CD8-positive, alpha-beta memory T cell (primary cell): ENCODE measurements at places on chromosomes 5 and 9.

GRCh38 chr5:33891788-33892619, at the start of gene ADAMTS12:
ADAMTS12 (minus strand) TSS chr5:33891990; CDS start chr5:33891856, 134 bp downstream.
- no peak for DNase-seq

- DNase-seq, result no peak
These were observed 2.4 kb downstream of the TPM2 start for GRCh38 chr9:35687306-35687705.

DNA sequence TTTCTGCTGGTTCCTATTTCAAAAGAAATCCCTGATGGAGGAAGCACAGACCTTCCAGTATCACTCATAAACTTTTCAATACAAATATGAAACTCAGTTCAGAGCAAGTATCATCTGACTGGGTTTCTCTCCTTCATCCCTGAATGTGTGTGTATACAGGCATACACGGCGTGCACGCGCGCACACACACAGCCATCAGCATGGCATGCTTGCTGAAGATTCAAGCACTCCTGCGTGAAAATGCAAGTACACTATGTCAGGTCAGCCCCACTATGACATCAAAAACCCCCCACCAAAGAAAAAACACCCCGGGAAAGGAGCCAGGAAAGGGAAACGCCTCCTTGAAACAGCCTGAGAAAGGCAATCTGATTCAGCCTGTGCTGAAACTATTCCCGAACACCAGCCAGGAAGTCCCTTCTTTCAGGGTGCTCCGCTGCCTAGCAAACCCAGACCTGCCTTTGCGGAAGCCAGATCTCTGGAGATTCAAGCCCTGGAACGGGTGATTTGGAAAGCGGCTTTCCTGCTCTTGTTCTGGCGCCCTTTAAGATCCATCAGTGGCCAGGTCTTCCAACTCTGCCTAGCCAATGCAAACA, 831 bp downstream of the KLHL3 start:
- DNase-seq, result no peak

- no peak for DNase-seq
These were observed 38.5 kb downstream of the APBA1 start for GRCh38 chr9:69633716-69634115.

- no peak for DNase-seq
These were observed 24.3 kb upstream of the RPS14 start for GRCh38 chr5:150473673-150474358.

GRCh38 chr9:123868002-123868401, 61.9 kb downstream of the DENND1A start:
- DNase-seq, result no peak

GRCh38 chr9:76996700-76997099, 22.8 kb upstream of the FOXB2 start:
- DNase-seq, result no peak

DNA sequence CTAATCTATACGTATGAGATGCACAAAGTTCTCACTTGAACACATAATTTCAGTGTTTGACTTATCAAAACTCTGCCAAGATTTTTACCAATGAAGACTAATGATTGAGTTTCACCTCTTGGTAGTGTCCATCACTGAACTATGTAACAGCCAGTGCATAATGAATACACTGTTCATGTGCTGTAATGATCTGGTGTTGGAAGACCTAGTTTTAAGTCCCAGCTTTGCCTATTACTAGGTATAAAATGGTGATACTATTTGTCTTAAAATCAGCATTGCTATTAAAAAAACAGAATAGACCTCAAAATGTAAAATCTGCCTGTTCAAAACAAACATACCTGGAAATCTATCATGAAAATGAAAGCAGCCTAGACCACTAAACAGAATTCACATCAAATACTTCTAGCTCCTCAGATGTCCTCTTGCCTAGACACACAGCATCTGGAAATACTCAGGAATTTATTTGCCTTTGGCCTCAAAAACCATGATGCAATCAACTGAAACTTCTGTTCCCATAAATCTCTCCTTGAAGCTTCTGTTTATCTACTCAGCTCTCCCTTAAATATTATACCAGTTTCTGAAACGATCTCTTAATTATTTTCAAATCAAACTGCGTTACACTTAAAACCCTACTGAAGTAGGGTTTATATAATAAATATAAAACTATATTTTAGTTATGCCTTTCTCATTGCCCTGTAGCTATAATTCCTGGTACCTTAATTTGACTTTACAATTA, 38.1 kb downstream of the MRPS27 start:
- DNase-seq, result no peak

DNA sequence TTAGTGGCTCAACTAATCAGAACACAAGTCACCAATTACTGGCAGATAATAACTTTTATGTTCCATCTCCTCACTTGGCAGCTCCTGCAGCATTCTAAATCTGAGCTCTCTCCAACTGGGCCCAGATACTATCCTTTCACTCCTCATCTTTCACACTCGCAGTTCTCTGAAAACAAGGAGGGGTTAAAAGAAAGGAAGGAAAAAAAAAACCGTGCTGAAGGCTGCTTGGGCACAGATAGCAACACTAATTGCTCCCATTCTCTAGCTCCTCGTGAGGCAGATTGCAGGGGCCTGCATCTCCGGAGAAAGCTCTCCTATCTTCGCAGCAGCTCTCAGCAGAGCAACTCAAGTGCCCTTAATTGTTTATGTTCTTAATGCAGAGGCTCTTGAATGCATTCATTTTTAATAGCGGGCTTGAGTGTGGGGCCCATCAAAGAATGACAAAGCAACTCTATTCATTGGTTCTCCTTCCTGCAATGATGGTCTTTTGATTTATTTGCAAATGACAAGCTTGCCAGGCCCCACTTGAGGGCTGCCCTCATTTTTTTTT, 23.9 kb downstream of the TLE1 start:
- DNase-seq, result no peak

DNA sequence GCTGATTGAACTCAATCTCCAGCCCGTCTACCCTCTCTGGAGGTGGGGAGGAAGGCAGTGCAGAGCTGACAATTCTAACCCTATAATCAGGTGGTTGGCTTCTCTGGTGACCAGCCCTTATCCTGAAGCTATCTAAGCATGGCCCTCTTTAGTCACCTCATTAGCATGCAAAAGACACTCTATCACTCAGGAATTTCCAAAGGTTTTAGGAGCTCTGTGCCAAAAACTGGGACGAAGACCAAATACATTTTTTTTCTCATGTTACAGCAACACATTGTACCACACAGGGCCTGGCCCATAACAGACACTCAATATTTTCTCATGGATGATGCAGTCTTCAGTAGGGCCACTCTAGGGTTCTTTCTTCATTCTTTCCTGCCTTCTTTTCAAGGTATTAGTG, 118.8 kb upstream of the VLDLR start:
- DNase-seq, result no peak

- no peak for DNase-seq
These were observed 88.6 kb upstream of the MYO10 start for GRCh38 chr5:17024686-17025180.

- no peak for DNase-seq
These were observed 647.8 kb upstream of the ACO1 start for GRCh38 chr9:31736581-31737179.

GRCh38 chr5:131394128-131394527, 130.3 kb downstream of the CDC42SE2 start:
- peak; percentile 65 for DNase-seq

- DNase-seq, result no peak
These were observed 399.0 kb downstream of the IRX1 start for GRCh38 chr5:3994628-3995027.

DNA sequence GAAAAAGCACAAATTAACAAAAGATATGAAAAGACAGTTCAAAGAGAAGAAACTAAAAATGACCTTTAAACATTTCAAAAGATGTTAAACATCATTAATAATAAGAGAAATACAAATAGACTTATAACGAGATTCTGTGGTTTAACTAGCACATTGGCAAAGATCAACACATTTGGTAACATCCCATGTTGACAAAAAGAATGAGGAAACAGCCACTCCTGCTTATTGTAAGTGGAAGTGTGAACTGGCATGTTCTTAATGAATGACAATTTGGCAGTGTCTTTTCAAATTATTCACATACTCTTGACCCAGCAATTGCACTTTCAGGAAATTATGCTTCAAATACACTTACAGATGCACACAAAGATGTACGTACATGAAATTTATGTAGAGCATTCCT, 176.3 kb downstream of the TLE1 start:
- no peak for DNase-seq

- no peak for DNase-seq
These were observed 142.7 kb upstream of the SLC12A2 start for GRCh38 chr5:127940854-127941253.

DNA sequence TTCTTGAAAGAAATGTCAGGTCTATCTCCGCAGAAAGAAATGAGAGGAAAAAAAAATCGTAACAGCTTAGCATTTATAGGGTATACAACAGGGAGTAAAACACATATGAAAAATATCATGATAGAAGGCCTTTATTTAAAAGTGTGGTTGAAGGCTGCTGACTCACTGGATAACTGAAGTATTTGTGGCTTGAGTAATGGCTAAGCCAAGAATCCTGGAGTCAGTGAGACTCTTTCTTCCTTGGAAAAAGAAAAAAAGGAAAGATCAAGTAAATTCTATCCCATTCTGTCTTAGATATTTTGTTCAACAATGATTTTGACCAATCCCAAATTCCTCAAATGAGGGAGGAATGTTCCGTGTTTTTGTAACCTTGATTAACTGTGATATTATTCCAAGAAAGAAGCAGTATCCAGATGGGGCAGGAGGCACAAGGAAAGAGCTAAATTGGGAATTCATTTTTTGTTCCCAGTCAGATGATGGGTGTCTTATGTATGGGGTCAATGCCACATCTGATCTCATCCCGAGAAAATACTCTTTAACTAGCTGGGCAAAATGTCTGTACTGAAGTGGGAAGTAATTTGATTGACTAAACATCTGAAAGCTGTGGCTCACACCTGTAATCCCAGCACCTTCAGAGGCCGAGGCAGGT, 64.3 kb upstream of the MYO10 start:
- DNase-seq, result no peak

GRCh38 chr9:35286381-35286780, 124.6 kb downstream of the UNC13B start:
- DNase-seq, result no peak

GRCh38 chr9:122192261-122192875, 32.7 kb downstream of the MORN5 start:
- no peak for DNase-seq

- DNase-seq, result no peak
These were observed 96.5 kb downstream of the PBX3 start for GRCh38 chr9:125843646-125844045.

DNA sequence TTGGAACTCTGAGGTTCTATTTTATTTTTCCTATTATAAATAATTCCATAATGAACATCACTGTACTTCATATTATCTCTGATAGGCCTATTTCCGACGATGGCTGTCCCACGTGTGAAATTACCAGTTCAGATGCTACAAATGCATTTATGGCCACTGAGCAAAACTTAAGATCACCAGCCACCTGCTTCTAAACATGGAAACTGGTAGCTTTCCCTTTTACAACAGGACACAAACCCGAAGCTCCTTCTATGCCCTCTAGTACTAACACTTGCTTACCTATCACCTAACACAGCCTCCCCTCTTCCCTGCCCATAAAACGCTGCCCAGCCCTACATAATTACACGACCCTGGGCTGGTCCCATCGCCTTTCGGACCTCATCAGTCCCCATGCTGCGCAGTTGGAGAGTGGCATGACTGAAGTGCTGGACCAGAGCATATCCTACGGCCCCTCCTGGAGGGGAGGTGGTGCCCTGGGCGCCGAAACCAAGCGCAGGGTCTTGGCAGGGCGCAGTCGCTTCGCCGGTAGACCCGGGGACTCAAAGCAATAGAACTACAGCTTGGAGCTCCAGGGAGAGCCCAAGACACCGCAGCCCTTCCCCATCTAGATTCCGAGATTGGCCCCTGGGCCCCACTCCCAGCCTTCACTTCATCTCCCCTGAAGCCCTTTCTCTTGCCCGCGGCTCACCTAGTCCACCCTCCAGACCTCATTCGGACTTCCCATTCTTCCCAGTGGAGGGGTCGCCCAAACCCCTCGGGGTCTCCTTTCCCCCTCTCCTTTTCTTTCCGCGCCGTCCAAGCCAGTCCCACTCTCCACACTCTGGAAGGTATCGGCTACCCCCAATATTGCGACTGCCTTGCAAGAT, 1.0 kb upstream of the SAP30L start:
- DNase-seq, result no peak

DNA sequence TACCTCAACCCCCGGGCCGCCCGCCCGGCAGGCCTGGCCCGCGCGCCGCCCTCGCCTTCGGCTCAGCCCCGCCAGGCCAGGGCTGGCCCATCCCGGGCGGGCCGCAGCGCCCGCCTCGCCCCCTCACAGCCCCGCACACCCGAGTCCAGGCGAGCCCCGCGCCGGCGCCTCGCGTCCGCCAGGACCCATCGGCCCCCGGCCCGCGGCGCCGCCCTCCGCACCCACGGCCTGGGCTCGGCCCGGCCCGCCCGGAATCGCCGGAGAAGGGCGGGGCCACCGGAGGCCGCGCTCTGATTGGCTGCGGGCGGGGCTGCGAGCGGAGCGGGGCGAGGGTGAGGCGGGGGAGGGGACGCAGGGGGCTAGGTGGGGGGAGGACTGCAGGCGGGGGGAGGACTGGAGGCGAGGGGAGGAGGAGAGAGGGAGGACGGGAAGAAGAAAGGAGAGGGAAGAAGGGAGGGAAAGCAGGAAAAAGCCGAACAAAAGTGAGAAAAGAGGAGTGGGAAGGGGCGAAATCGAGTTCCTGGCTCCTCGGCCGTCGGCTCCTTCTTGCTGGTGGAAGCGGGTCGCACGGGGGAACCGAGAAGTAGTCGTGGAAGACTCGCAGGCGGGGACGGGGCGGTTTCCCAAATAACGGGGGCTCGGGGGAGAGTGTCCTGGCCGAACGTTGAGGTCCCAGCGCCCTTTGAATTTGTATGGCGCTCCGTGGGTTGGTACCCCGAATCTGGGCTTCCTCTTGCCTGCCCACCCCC, 472 bp upstream of the UBTD2 start:
- DNase-seq, result peak; percentile 66

DNA sequence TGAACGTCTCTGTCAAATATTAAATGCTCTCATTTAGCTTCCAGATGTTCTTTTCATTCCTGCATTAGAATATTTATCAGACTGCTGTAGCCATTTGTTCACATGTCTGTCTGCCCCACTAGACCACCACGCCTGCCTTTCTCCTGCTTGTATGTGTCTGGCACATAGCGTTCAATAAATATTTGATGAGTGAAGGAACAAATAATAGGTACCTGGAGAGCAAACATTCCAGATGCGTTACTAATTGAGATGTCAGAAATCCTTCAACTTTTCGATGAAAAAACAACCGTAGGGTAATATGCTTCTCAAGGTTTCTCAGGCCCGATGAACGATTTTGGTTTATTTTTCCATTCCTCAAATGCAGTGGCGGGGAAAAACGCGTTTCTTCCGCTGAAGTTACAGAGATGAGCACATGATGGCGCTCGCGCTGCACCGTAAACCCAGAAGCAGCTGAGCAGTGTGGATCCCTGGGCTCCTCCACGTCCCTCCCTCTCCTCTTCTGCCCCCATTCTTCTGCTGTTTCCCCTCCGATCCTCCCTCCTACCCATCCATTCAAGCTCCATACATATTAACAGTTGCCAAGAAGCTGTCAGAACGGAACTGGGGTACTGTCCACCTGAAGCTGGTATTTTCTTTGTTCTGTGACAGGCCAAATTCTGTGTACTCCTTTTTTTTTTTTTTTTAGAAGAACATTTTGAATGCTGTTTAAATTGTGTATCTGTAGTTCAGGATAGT, 245.4 kb downstream of the MPDZ start:
- no peak for DNase-seq
